H1 (cell line): ENCODE measurements at places on chromosomes 11 and 22.

DNA sequence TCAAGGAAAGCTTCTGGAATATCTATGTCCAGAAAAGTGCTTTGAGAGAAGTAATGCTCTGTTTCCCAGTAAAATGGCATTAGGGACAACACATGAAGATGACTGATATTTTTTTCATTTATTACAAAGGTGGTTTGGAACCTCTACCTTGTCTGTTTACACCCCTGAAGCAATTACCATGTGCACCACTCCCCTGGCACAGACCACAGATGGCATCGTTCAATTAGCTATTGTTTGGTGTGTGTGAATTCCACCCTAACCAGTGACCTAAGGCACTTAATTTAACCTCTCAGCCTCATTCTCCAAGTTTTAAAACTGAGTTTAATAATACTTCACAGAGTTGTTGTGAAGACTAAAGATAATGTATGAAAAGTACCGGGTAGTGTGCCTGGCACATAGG, 127.6 kb upstream of the BMAL1 start:
- DNase-seq = no peak

DNA sequence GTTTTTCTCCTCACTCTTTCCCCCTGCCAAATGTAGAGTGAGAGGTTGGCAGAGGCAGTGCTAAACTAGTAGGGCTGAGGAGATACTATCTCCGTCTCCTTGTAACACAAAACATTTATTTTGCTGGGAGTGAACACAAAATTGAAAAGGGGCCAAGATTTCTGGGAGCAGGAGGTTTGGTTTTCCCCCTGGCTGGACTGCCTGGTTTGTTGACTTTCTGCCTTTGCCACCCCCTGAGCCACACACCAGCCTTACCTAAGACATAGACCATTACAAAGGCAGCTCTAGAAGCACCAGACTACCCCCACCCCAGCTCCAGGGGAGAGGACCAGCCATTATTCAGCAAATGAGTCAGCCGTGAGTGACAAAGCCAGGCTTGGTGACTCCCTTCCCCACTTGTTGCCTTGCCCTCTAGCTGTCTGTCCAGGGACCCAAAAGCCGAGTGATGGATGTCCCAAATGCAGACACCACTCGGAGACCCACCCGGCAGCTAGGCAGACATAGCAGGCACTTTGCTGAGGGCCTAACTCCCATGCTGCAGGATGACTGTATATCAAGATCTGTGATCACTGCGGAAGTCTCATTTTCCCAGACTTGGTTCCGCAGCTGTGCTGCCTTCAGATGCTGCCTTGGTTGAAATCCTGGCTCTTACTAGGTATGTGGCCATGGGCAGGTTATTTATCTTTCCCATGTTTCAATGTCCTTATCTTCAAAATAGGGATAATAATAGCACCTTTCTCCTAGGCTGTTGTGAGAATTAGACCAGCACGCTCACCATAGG, 17.7 kb upstream of the CDON start:
- no peak for DNase-seq

- no peak for DNase-seq
Measured at GRCh38 chr11:82738091-82738490, 4.4 kb upstream of the FAM181B start.

DNA sequence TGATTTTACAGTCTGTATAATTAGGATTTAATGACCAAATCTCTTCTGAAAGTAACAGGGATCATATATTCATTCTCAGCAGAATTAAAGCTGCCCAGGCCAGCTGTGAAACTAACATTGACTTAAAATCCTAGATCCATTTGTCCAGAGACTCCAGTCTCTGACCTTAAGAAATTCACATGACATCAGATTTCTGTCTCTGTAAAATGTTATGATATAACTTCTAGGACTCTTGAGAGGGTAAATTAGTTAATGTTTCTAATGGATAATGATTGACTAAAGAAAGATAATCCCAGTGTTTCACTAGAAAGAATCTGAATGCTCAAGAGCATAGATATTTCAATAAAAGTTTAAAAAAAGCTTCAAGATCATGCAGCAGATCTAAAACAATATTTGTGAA, 6.3 kb downstream of the NOX4 start:
- no peak for DNase-seq

GRCh38 chr11:4441515-4441914, 7.6 kb upstream of the OR52K2 start:
- no peak for DNase-seq

- no peak for DNase-seq
Measured at GRCh38 chr11:119024430-119025098, 6.0 kb downstream of the TRAPPC4 start.

- DNase-seq = no peak
Measured at GRCh38 chr11:66604155-66604554, 11.2 kb downstream of the CCS start.

- DNase-seq = no peak
Measured at GRCh38 chr11:35709376-35709775, 46.8 kb downstream of the TRIM44 start.

GRCh38 chr11:64638018-64638665, 47.1 kb downstream of the SLC22A12 start:
- DNase-seq = peak; percentile 75

- no peak for DNase-seq
Measured at GRCh38 chr11:123425367-123425766, 4.7 kb upstream of the GRAMD1B start.

GRCh38 chr11:64777449-64778222, 706 bp downstream of the SF1 start:
- DNase-seq = no peak

DNA sequence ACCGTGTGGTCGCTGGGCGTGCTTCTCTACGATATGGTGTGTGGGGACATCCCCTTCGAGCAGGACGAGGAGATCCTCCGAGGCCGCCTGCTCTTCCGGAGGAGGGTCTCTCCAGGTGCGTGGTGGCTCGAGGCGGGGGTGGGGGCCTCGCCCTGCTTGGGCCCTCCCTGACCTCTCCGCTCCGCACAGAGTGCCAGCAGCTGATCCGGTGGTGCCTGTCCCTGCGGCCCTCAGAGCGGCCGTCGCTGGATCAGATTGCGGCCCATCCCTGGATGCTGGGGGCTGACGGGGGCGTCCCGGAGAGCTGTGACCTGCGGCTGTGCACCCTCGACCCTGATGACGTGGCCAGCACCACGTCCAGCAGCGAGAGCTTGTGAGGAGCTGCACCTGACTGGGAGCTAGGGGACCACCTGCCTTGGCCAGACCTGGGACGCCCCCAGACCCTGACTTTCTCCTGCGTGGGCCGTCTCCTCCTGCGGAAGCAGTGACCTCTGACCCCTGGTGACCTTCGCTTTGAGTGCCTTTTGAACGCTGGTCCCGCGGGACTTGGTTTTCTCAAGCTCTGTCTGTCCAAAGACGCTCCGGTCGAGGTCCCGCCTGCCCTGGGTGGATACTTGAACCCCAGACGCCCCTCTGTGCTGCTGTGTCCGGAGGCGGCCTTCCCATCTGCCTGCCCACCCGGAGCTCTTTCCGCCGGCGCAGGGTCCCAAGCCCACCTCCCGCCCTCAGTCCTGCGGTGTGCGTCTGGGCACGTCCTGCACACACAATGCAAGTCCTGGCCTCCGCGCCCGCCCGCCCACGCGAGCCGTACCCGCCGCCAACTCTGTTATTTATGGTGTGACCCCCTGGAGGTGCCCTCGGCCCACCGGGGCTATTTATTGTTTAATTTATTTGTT, 2.4 kb downstream of the PIM3 start:
- no peak for DNase-seq

DNA sequence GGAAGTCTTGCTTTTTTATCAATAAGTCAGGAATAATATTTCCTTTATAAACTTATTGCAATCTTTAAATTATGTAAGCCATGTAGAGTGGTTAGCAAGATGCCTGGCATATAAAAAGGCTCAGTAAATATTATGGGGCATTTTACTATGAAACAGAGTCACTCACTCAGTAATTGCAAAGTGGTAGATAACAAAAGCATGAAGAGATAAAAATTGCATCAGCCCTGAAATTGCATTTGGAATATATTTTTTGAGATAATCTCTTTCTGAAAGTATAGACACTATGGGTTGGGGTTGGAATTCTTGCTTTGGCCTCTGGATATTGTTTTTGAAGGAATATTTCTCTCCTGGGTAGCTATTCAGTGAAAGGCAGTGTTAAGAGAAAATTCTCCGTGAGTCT, 188.6 kb downstream of the JRKL start:
- DNase-seq = no peak
